ENCODE measurements at places on chromosomes 13 and 19.

- DNase-seq, result no peak
Observed at GRCh38 chr19:2083174-2083854, 12.8 kb downstream of the MOB3A start.

DNA sequence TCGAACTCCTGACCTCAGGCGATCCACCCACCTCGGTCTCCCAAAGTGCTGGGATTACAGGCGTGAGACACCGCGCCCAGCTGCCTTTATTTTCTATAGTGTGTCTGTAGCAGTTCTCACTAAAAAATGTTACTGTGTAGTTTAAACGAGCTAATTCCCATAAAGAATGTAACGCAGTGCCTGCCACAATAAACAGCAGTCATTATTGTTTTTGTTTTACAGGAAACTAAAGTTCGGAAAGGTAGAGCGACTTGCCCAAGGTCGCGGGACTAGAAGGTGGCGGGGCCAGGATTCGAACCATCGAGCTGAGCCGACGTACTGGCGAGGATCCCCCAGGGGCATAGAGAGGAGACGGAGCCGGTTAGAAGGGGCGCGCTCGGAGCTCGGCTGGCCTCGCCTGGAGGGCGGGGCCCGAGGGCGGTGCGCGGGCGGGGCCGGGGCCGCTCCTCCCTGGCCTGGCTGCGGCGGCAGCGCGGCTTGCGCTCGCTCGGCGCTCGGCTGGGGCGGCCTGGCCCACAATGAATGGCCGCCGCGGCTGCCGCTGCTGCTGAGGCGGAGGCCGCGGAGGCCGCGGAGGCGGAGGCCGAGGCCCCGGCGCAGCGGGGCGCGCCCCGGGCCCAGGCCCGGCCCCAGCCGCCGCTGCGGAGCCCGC lies at the start of gene NACC1:
Gene NACC1, plus strand, starts transcription at position 493 of the 652 bp plus-strand sequence. CDS start 16,944 bp downstream, outside the sequence.
- peak; percentile 94 for DNase-seq

DNA sequence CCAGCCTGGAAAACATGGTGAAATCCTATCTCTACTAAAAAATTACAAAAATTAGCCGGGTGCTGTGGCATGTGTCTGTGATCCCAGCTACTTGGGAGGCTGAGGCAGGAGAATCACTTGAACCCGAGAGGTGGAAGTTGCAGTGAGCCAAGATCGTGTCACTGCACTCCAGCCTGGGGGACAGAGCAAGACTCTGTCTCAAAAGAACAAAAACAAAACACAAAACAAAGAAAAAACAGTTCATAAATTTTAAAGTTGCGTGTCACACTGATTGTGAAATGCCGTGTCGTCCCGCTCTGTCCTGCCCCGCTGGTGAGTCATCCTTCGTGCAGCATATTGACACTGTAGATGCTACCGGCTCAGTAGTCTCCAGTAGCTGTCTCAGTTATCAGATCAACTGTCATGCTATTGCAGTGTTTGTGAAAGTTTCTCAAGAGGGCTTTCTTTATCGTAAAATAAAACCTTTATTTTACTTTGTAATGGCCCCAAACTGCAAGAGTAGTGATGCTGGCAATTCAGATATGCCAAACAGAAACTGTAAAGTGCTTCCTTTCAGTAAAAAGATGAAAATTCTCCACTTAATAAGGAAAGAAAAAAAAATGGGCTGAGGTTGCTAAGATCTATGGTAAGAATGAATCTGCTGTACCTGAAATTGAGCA lies 36.4 kb upstream of the IGFL1 start:
- DNase-seq, result no peak

DNA sequence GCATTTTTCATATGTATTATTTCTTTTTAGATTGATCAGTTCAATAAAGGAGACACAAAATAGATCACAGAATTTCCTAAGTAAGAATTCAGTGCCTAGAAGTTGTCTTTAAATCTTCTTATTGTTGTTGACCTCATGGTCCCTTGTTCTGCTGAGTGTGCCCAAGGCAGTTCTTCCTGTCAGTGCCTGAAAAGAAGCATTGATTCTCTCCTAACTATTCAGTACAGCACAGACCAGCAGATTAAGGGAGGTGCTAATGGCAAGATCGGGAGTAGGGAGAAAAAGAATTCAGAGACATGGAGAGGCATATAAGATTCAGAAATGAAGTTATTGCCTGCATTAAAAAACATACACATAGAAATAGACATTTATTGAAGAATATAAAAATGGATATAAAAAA lies 180.5 kb upstream of the PCDH9 start:
- peak; percentile 34 for DNase-seq

DNA sequence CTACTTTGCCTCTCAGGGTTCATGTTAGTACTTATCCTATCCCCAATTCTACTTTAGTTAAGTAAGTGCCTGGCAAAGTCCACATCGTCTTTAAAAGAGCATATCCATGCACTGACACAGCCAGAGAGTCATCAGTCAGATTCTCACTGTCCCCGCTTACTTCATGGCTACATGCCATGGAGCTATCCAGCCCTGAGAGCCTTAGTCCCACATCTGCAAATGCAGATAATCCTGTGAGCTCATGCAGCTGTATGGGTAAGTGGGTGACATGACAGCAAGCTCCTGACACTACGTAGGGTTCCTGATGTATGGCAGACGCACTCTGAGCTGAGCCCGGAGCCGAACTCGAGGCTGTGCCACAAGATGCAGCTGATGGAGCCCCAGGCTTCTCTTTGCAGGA lies 661.5 kb downstream of the LIG4 start:
- DNase-seq, result no peak

- no peak for DNase-seq
Observed at GRCh38 chr19:5479958-5480357, 24.7 kb downstream of the ZNRF4 start.

DNA sequence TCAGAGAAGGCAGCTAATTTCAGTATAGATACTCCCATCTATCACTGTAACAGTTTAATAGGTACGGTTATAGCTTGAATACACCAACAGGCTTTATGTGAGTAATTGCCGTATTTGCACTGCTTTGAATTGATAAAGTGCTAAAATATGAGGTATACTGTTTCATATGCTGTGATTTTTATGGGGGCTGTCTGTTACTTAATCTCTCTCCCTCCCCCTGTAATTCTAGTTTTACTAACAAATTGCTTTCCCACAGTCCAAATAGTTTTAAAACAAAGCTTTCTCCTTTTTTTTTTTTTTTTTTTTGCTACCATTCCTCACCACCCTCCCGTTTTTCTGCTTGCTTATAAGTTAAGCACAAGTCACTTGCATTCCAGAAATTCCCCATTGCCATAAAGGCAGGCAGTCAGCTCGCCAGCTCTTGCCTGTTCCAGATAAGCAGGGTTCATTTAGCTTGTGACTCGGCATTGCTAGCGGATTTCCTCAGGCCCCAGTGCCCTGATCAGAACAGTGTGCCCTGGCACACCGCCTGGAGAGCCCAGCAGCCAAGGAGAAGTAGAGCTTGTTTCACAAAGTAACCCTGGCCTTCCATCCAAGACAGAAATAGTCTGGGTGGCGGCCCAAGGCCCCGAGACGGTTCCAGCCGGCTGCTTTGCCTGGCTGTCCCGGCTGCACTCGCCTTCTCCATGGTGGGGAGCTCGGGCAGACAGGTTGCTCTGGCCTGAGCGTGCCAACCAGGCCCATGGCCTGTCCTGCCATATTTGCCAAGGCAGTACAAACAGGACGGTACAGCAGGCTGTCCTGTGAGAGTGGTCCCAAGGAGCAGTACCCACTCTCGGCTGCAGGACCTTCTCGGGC lies 43.5 kb upstream of the NPAS1 start:
- peak; percentile 31 for DNase-seq

- DNase-seq, result no peak
Observed at GRCh38 chr19:32363175-32363574, 17.8 kb downstream of the ZNF507 start.

GRCh38 chr19:47492137-47492533 lies 8.1 kb upstream of the KPTN start:
- DNase-seq, result no peak

- no peak for DNase-seq
Observed at GRCh38 chr19:31328238-31328637, 21.0 kb downstream of the TSHZ3 start.

GRCh38 chr13:99434258-99434788 lies 66.9 kb upstream of the TM9SF2 start:
- DNase-seq, result no peak

GRCh38 chr13:99959540-99960230 lies 11.9 kb downstream of the ZIC5 start:
- DNase-seq, result no peak

DNA sequence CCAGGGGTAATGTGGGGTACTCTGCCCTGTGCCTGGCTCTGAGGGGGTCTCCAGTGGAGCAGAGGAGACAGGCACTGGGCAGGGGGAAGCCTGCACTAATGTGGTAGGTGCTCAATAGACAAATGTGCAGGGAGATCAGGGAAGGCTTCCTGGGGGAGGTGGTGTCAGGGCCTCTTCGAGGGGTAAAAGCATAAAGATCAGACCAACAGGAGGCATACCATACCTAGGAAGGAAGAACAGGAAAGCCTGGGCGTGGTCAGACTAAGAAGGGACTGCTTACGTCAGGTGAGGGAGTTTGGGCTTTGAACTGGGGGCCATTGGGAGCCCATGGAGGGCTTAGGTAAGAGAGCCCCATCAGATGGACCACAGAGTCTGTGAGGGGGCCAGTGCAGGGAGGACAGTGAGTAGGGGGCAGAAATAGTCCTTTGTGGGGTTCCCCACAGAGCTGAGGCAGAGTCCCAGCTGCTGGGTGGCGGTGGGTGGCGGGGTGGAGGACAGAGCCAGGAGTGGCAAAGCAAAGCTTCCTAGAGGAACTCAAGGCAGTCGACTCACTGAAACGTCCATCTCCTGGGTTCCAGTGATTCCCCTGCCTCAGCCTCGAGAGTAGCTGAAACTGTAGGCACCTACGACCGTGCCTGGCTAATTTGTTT lies 8.8 kb downstream of the PRR36 start:
- no peak for DNase-seq

DNA sequence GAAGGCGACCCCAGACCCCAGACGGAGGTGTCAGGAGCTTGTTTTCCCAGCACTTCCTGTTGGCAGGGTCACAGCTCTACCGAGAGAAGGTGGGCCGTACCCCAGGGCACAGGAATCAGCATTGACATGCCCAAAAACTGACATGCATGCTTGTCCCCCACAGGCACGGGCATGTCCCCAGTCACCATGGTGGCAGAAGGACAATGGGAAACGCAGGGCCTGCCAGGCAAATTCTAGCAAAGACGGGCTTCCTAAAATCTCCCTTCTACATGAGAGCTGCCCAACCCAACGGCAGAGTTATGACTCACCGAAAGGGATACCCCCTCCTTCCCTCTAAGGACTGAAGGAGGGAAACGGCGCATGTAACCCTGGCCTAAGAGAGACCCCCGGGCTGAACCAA lies 18.5 kb downstream of the TSHZ3 start:
- DNase-seq, result no peak

DNA sequence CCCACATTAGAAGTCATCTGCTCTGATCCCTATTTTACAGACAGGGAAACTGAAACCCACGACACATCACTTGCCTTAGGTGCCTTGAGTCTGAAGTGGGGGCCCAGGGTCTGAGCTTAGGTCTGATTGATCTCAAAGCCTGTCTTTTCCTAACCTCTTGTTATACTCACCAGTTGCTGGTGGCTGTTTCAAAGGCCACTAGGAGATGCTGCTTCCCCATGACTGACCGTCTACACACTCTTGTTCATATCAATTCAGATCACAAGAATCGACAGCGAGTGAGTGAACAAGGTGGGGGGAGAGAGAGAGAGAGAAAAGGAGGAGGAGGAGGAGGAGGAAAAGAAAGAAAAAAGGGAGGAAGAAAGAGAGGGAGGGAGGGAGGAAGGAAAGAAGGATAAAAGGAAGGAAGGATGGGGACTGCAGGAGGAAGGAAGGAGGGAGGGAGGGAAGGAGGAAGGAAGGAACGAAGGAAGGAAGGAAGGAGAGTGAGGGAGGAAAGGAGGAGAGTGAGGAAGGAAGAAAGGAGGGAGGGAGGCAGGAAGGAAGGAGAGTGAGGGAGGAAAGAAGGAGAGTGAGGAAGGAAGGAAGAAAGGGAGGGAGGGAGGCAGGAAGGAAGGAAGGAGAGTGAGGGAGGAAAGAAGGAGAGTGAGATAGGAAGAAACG lies 3.3 kb downstream of the OR10H1 start:
- DNase-seq, result no peak

GRCh38 chr19:13459351-13459750 lies 46.9 kb downstream of the CACNA1A start:
- no peak for DNase-seq

DNA sequence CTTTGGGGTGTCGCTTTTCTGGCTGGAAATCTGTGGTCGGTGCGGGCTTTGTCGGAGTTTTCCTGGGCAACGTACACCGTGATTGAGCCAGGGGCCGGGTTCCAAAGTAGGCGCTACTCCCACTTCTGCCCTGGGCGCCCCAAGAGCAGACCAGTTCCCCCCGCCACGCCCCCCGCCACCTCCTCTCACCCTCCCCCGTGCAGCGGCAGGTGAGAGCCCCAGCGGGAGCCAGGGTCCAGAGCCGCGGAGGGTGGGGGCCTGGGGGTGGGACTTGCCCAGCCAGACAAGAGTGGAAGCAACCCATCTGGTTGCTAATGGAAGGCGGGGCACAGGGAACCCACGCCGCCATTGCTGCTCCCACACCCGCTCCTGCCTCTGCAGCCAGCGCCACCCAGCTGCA lies 2195.9 kb downstream of the PCDH9 start:
- DNase-seq, result no peak
